CD8-positive, alpha-beta memory T cell (primary cell): ENCODE measurements at places on chromosomes 7 and 10.
A peak's percentile ranks its signal among the peaks of the same experiment; 100 is the strongest.

GRCh38 chr10:47413531-47414226 lies 29.6 kb upstream of the ZNF488 start:
- DNase-seq: no peak

DNA sequence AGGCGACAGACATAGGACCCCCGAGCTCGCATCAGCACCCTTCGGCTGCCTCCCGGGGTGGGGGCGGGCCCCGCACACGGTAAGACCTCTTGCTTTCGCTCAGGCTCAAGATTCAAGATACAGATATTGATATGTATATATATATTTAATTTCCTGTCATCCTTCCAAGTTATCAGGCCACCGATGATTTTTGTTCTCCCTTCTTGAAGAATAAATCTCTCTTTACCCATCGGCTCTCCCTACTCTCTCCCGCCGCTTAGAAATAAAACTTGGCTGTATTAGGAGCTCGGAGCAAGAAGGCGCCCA lies 603 bp downstream of the ADRA2A start:
- DNase-seq: no peak

- DNase-seq: no peak
These were observed 14.5 kb downstream of the ANKIB1 start for GRCh38 chr7:92260248-92260781.

GRCh38 chr7:38020121-38020785 lies 99.8 kb downstream of the EPDR1 start:
- no peak for DNase-seq

DNA sequence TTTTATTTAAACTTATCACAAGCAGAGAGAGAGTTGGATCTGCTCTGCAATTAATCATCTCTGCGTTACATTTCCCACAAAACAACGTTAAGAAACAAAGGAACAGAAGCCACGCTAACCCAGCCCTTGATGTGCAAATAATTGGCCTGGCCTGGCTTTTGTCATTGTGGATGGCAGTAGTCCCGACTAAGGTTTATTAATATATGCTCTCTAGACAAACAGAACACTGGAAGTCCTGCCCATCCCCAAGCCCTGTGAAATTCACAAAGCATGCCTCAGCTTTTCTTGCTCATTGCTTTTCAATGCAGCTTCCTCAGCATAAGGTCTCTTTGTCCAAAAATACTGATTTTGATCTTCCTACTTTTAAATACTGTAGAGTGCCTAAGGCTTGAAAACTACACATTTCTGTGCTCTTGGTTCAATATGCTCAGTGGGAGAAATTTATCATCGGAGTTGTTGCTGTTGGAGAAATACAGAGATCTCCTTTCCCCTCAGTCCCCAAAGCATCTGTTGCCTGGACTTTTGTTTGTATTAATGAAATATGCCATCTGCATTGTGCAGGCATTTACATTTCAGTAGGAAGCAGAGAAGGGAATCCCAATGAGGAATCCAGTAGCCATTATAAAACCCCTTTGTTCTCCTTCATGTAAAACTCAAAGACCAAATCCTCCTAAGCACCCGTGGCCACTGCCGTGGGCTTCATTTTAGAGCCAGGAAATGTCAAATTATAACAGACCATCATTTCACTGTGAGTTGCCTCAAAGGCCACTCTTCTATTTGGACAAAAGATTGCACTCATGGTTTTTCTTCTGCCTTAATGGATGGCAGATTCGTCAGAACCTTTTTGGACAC lies 61.1 kb downstream of the SORCS1 start:
- no peak for DNase-seq

DNA sequence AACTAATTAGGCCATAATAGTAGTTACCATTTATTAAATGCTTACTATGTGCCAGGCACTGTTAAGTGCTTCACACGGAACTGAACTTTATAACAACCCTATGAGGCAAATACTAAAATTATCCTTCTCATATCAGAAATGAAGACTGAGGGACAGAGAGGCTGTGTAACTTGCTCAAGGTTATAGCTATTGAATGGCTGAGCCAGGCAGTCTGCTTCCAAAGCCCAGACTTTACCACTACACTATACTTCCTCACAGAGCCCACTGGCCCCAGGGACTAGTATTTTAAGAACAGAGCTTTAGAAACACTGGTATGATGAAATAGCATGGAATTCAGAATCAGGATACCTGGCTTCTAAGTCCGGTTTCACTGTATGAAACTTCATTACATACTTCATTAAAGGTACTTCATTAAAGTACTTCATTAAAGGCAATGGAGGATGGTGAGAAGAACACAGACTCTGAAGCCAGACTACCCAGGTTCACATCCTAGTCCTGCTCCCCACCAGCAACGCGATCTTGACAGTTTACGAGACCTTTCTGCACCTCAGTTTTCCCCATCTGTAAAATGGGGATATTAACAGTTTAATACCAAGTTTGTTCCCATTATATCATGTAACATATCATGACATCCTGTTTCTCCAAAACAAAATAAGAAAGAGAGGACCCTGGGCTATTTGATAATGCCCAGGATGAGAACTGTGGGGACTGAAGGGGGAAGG lies 19.6 kb downstream of the ANXA11 start:
- no peak for DNase-seq

- no peak for DNase-seq
These were observed 10.5 kb upstream of the SRPK2 start for GRCh38 chr7:105399043-105399725.

GRCh38 chr7:114343949-114344708 lies 70.5 kb upstream of the FOXP2 start:
- no peak for DNase-seq

DNA sequence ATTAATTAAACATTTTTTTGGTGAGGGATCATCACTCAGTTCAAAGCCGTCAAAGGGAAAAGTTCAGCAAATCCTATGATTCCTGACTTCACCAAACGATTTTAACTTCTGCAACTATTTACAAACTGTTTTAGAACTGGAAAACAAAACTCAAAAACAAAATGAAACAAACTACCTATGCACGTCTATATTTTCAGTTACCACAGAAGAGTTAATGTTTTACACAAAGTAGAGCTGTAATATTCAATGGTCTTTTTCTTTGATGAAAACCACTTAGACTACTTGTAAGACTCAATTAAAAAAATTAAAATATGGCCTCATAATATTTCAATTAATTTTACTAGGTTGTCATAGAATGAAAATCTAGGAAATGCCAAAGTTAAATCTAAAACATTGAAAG lies 131.5 kb downstream of the ATE1 start:
- no peak for DNase-seq

DNA sequence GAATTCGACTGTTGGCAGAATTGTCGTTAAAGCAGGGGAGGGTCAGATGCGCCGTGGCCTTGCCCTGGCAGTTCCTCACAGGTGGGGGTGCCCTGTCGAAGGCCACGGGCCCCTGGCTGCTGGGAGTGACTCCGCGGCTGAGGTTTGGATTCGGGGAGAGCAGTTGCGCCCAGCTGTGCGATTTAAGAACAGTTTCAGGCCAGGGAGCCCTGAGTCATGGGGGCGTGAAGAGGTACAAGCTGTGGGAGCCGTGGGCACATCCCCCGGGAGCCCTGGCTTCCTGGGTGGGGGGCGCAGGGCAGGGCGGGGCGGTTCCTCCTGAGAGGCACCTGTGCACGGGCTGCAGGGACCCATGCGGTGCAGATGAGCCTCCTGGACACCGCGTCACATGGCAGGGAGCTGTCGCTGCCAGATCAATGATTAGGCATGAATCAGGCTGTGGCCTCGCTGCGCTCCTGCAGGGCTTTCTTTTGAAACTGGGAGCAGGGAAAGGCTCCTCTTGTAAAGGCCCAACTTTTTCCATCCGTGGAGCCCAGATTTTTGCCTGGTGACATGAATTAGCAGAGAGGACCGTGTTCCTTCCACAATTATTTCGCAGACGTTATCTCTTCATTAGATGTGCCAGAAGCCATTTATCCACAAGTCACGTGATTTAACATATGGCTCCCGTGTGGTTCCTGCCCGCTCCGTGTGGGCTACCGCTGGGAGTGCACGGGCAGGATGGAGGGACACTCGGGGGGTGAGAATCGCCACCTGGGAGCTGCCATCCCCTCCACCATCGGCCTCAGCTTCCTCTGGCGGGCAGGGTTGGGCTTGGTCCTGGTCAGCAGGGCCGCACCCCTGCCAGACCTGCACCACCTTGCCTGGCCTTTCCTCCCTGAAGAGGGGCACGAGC lies 918 bp downstream of the PWWP2B start:
- DNase-seq: peak; percentile 14

GRCh38 chr7:132117181-132117580 lies 459.1 kb downstream of the PLXNA4 start:
- DNase-seq: no peak

DNA sequence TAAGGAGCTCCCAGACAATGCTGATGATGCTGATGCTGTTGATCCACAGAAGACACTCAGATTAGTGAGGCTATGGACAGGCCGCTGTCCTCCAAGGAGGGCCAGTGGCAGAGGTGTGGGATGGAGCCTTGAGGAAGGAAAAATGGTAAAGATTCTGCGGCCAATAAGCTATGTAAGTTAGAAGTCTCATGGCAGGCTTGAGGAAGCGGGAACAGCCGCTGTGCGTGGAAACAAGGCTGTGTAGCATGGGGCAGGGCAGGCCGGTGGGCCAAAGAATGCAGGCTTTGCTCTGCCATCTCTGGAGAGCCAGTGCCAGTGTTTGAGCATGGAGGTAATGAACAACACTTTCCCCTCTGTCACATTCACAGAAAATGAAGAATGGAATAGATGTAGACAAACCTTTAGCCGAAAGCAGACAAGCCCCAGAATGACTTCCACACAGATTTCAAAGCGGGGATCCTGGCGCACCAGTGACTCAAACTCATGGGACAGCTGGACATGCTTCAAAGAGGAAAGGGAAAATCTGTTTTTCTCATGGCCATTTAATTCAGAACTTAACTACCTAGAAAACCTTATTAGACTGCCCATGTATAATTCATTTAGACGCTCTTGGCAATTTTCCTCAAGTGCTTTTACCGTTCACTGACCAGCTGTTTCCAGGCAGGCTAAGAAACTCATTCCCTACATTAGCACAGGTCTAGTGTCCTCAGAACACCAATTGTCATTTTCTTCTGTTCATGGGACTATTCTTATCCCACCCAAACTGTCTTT lies 16.9 kb upstream of the FIGNL1 start:
- DNase-seq: no peak

- no peak for DNase-seq
These were observed 7.9 kb downstream of the GJD4 start for GRCh38 chr10:35613107-35613440.

DNA sequence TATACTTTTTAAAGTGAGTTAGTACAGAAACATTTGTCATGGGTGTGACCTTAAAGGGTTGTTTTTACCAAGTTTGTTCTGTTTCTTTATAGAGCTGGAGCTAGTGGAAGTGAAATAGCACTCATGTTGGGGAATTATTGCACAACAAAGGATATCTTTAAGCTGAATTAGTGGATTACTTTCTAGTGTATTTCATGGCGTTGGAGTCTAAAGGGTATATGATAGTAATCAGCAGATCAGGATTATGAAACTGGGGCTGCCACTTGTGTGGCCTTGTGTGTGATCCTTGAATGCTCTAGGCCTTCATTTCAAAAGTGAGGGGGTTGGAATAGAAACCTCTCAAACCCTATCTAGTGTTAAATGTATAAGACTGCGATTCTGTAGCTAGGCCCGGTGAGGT lies 123.6 kb downstream of the LYZL1 start:
- no peak for DNase-seq

- DNase-seq: no peak
These were observed 63.5 kb downstream of the GRK5 start for GRCh38 chr10:119270762-119271366.

GRCh38 chr10:2145491-2145890 lies 408.2 kb upstream of the ADARB2 start:
- DNase-seq: no peak

- no peak for DNase-seq
These were observed 98.1 kb downstream of the DPY19L1 start for GRCh38 chr7:34939175-34939574.

DNA sequence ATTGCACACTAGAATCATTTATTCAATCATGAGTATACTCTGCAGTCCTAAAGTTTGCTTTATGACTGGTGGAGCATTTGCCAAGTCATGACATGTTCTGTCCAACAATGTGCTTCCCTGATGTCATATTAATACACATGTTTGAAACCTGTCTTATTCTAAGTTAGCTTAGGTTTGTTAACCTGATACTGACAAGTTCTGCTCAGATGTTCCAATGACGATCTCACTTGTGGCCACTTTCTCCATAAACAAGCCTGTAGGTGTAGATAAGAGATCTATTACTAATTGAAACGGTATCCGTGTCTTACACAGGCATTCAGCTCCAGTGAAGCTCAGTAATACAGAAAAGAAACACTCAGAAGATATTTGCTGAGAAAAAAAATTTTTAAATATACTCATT lies 64.9 kb downstream of the GPR37 start:
- DNase-seq: no peak

- no peak for DNase-seq
These were observed 30.6 kb downstream of the CFAP46 start for GRCh38 chr10:132911786-132912097.

GRCh38 chr10:128721963-128722445 lies 595.8 kb upstream of the MKI67 start:
- DNase-seq: no peak

- DNase-seq: no peak
These were observed 20.4 kb downstream of the ZAN start for GRCh38 chr7:100753750-100754149.

DNA sequence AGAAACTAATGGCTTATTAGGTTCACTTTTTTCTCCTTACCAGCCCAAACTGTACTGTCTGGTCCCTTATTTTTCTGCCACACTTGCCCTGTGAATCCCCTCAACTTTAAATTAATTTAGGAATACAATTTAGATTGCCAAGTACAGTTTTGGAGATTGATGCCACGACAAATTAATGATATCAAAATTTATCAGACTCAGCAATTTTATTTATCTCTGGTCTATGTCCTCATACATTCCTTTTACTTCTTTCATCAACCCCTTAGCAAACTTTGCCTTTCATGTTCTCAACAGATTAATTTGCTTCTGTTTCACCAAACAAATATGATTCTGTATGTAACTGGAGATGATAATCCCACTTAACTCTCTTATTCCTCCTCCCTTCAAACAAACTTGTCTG lies 38.2 kb downstream of the SHOC2 start:
- no peak for DNase-seq

GRCh38 chr10:74929197-74929596 lies 102.8 kb downstream of the KAT6B start:
- DNase-seq: no peak

DNA sequence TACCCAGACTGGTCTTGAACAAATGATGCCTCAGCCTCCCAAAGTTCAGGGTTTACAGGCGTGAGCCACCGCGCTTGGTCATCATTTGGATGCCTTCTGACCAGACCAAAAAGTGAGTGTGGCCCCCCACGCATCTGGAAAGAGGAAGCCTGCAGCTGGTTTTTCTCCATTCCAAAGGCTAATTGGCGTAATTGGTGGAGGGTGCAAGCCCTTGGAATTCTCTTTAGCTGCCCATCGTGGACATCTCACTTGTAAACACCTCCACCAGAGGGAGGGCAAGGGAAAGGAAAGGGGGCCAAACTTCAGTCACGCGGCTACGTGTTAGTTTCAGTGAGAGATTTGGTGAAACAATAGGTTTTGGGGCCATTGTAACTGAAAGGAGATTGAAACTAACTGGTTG lies 4.1 kb upstream of the ARHGAP21 start:
- DNase-seq: no peak
